ENCODE measurements at places on chromosomes 13 and 19. TPM values are rescaled to one million over a fixed set of nuclear protein-coding genes. Genes with fewer than 3 reads are reported as not detected.

GRCh38 chr19:943551-944170 lies 17.8 kb downstream of the ARID3A start:
- peaks cover 9% of the 10 kb centered on the region for H3K36me3 ChIP-seq
- H3K27me3 ChIP-seq, result no peaks in the 10 kb centered on the region
- no peak overlapping the region for H3K27ac ChIP-seq
- no peak overlapping the region for H3K4me3 ChIP-seq
- peaks cover 15% of the 10 kb centered on the region for H3K4me1 ChIP-seq

GRCh38 chr19:35015270-35015953 lies 14.9 kb upstream of the SCN1B start:
- no peaks in the 10 kb centered on the region for H3K27me3 ChIP-seq
- DNase-seq, result no peak
- H3K4me1 ChIP-seq, result peaks cover 4% of the 10 kb centered on the region
- peaks cover 38% of the 10 kb centered on the region for H3K36me3 ChIP-seq
- H3K4me3 ChIP-seq, result no peak overlapping the region

GRCh38 chr19:30374539-30374864 lies 2.3 kb downstream of the ZNF536 start:
- H3K36me3 ChIP-seq, result no peaks in the 10 kb centered on the region
- peaks cover 17% of the 10 kb centered on the region for H3K27me3 ChIP-seq
- DNase-seq, result no peak
- no peak overlapping the region for H3K27ac ChIP-seq

The THSD8 gene
- total RNA-seq, result 8.2 TPM

The FAM124A gene
- 1.8 TPM for total RNA-seq
